ENCODE measurements at places on chromosomes 3 and 15.
A peak's percentile ranks its signal among the peaks of the same experiment; 100 is the strongest.

GRCh38 chr3:76178412-76178811, 393.1 kb upstream of the ZNF717 start:
- ATAC-seq, result no peak

DNA sequence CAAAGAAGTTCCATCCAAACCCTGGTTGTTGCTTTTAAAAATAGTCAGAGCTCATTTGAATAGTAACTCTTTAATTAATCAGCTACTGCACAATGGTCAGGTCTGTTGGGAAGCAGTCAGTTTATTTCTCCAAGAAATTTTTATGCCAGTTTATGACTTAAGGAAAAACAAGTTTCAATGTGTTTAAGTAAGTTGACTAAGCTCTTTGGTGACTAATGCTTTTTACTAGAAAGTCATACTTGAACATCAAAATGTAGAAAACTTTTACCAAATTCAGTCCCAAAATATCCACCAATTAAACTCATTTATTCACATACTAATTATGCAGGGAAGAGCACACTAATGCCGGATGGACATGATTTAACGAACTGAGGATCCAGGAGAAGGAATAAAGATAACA, 22.1 kb downstream of the PRICKLE2 start:
- ATAC-seq, result no peak

DNA sequence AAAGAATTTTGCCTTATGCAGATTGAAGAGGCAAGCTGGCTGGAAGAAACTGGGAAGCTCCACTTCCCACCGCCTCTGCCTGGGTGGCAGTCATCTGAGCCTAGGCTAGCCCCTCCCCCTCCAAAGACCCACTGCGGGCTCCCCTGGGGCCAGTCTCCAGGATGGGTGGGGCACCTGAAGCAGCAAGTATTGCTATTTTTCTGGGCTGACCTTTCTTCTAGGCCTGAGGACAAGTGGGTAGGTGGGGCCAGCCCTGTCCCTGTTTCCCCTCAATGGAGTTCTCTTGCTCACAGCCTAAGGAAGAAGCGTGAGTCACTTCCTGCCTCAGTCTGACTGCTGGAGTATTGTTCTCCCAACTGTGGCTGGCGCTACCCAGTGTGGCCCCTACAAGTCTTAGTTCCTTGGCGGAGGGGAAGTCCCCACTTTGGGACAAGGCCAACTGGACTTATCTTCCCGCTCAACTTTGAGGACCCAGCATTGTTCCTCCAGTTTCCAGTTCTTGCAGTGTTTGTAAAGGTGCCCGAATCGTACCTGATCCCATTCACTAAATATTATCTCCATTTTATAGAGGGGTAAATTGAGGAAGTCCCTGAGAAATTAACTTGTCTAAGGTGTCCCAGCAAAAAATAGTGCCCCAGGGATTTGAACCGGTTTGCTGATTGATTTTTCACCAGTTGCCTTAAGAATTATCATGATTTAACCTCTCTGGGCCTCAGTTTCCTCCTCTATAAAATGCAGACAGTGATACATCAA, 1.4 kb downstream of the FURIN start:
- peak; percentile 78 for ATAC-seq

- no peak for ATAC-seq
Measured at GRCh38 chr15:50128266-50128665, 9.2 kb upstream of the ATP8B4 start.

DNA sequence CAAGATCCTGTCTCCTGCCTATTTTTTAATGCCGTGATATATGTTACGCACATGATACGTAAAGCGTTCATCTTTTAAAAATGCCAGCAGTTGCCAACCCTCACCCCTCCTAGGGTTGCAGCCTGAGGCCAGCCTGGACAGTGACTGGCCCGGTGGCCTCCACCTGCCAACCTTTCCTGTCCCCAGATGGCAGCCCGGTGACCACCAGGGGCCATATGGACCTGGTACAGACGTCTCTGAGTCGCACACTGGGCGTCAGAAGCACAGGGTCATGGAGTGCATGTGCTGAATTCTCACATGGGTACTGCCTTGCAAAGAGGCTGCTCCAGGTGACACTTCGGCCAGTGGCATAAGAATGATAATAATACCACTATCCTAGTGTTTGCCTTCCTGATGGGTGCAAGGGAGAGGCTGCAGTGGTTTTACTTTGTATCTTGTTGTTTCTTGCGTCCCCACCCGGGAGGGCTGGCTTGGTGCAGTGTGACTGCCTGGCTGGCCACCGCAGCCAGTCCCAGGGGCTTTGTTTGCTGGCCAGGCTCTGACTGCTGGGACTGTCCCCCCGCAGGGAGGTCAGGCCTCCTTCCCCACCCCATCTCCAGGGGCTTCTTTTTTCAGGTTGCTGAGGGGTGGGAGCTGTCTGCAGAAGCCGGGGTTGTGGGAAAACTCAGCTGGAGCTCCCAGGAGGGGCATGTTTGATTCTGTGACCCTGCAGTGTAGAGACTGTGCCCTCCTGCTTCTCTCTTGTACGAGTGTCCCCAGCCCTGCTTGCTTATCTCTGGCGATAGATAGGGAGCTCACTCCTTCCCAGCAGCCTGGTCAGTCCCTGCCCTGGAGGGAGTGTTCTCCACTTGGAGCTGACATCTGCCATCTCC, 16.9 kb downstream of the FBLN2 start:
- no peak for ATAC-seq

DNA sequence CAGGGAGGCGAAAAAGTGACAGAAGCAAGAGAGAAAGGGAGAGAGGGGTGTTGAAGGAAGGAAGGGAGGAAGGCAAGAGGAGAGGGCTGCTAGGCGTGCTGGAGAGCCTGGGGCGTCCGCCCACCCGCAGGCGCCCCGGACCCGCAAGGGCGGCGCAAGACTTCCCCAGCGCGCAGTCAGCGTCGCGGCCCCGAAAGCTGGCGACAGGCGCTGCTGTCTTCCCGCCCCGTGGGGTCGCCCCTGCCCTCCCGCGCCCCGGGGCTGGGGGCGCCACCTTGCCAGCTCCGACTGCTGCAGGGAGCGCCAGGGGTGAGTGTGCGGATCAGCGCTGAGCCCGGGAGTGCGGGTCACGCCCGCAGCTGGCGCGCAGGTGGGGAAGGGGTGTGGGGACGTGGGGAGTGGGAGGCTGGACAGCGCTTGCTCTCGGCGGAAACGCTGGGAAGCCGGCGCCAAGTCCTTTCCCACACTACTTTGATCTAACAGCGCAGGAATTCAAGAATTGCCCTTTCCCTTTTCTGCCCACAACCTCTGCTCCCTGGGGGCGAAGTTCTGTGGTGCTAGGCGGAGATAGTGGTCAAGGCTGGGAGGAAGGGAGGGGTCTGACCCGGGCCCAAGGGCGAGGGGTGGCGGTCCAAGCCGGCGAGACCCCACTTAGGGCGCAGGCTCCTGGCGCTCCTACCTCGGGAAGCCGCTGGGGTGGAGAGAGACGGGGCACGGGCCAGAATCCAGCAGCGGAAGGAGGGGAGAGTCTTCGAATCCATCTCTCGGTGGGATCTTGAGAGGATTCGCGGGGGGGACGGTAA, 266.1 kb downstream of the CGGBP1 start:
- ATAC-seq, result peak; percentile 19

- ATAC-seq, result no peak
Measured at GRCh38 chr15:71314956-71315537, 199.8 kb downstream of the THSD4 start.

GRCh38 chr3:106010829-106011228, 142.0 kb upstream of the CBLB start:
- no peak for ATAC-seq

DNA sequence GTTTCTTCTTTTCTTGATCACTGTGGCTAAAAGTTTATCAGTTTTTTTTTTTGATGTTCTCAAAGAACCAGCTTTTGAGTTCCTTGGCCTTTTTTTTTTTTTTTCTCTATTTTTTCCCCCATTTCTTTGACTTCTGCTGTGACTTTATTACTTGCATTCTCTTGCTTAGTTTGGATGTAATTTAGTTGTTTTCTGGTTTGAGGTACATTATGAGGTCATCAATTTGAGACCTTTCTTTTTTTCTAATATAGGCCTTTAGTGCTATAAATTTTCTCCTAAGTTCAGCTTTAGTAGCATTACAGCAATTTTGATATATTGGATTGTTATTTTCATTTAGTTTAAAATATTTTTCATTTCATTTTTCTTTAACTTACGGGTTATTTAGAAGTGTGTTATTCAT, 35.3 kb downstream of the TCF12 start:
- no peak for ATAC-seq

GRCh38 chr15:70474471-70475406, 288.6 kb downstream of the UACA start:
- ATAC-seq, result peak; percentile 79

DNA sequence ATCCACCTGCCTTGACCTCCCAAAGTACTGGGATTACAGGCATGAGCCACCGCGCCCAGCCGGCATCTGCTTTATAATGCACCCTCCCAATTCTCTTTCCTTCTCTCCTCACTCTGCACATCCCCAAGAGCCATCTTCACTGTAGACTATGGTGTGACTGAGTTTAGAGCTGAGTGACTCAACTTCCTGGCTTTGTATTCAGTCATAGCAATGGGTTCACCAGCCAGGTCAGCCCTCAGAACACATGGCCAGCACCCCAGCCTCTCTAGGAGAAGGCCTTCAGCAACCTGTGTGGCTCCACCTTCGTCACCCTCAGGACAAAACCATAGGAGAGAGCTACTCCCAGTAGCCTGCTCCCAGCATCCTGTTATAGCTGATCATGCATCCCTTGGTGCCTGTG, 33.0 kb downstream of the ARID3B start:
- no peak for ATAC-seq

DNA sequence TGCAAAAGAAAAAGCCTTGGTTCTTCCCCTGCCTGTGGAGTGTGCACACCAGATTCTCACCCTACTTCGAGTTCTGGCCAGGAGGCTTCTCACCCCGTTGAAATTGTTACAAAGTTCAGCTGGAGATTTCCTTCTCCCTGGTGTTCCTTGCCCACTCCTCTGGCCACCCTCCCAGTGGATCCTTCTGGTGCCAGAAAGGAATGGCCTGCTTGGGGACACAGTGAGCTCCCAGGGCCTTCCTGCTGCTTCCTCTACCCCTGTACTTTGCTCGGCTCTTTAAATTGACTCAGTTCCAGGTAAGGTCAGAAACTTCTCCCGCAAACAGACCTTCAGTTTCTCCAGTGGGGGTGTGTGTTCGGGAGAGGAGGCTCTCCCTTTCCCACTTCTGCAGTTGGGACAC, 140.1 kb upstream of the CFAP20DC start:
- ATAC-seq, result no peak

- no peak for ATAC-seq
Measured at GRCh38 chr3:156552973-156553372, 1.9 kb downstream of the SSR3 start.
